ENCODE measurements at places on chromosomes 12 and 14.

DNA sequence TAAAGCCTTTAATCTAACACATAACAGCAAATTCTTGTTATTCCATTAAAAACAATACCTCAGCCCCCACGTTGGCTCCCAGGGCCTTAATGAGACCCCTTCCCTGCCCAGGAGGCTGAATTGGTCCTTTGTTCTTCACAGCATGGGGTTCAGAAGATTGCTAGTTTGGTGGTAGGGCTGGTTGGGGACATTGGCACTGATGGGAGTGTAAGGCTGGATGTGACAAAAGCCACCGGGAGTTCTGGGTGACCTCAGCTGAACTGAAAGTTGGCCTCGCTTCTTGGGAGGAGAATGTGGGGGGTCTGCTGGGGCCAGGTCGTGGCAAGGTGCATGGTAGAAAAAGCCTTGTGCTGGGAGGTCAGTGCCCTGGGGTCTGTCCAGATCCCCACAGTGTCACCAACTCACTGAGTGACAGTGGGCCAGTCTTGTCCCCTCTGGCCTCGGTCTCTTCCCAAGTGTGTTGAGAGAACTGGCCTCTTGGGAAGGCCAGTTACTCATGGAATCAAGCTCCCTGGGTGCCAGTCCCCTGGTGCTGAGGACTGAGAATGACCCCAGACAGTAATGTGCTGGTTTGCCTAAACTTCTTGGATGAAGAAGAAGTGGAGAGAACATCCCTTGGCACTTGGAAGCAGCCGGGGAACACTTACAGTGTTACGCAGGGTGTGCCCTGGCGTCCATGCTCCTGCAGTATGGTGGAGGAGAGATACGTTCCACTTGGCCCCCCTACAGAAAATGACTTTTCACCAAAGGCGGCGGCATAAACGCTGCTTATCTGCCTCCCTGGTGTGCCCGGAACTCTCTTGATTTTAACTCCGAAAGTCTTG, 283.7 kb upstream of the RTL1 start:
- no peak for DNase-seq

- DNase-seq = no peak
These were observed 268.7 kb downstream of the AEBP2 start for GRCh38 chr12:19707948-19708409.

GRCh38 chr12:55470088-55470829, at the start of gene OR6C70:
Gene OR6C70, minus strand, starts transcription at chr12:55470138. Its CDS starts 0 bp downstream, at chr12:55470138.
- no peak for DNase-seq

DNA sequence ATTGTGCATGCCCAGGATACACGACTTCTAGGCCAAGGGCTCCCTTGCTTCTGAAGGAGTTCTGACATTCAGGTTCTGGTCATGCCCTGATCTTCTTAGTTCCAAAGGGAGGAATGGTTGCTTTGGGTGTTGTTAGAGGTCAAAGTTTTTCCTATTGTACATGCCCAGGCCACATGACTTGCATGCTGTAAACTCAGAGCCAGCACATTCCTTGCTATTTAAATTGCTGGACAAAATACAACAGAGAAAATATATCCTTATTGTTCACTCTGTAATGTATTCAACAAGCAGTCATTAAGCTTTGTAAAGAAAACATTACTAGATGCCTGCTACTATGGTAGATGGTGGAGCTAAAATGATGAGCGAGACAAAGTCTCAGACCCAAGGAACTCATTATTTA, 71.2 kb upstream of the COCH start:
- no peak for DNase-seq

DNA sequence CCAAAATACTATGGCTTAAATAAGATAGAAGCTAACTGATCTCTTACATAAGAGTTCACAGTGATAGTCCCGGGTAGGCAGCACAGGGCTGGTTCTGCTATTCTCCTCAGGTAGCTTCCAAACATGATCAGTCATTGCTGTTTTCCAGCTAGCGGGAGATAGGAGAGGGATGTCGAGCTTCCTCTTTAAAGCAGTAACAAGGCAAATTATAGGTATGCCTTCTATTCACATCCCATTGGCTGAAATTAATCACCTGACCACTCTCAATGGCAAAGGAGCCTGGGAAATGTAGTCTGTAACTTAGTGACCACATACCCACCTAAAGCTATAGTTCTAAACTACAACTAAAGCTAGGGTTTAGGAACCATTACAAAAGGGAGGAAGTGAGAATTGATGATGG, 34.5 kb upstream of the VRK1 start:
- no peak for DNase-seq

- DNase-seq = peak; percentile 8
These were observed 40.3 kb downstream of the MAP1LC3B2 start for GRCh38 chr12:116599285-116600136.

DNA sequence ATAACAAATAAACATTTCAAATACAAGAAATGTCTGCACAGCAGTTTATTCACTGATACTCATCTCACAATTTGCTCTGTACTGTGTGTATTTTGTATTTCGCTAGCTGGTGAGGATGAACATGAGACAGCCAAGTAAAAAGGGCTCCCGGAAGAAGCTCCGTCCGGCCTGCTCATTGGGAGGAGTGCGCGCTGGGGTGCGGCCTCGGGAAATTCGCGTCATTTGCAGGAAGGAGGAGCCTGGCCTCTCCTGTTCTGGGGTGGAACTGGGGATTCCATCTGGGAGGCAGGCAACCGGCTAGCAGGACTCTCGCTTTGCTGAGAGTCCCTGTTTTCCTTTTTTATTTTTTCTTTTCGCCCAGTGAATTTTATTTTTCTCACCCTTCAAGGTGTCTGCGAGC, 368.4 kb upstream of the TMEM132C start:
- no peak for DNase-seq

DNA sequence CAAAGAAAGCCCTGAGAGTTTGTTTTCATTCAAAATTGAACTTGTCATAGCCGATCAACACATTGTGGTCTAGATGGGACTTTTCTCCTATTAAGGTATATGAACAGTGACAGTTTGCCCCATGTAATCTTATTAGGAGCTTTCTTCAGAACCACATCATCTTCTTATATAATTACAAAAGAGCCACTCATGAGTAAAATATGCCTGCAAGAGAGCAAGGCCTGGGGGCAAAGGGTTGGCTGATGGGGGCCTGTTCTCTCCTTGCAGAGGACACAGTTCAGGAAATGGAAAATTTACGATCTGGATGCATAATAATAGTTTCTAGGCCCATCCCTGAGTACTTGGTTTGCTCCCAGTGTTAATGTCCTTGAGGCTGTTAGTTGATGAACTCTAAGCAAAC, 87.8 kb downstream of the FLRT2 start:
- DNase-seq = no peak

- DNase-seq = no peak
These were observed 157.9 kb upstream of the GRIP1 start for GRCh38 chr12:66836623-66837310.

GRCh38 chr12:110742096-110742717, 484 bp downstream of the PPP1CC start:
- DNase-seq = no peak

DNA sequence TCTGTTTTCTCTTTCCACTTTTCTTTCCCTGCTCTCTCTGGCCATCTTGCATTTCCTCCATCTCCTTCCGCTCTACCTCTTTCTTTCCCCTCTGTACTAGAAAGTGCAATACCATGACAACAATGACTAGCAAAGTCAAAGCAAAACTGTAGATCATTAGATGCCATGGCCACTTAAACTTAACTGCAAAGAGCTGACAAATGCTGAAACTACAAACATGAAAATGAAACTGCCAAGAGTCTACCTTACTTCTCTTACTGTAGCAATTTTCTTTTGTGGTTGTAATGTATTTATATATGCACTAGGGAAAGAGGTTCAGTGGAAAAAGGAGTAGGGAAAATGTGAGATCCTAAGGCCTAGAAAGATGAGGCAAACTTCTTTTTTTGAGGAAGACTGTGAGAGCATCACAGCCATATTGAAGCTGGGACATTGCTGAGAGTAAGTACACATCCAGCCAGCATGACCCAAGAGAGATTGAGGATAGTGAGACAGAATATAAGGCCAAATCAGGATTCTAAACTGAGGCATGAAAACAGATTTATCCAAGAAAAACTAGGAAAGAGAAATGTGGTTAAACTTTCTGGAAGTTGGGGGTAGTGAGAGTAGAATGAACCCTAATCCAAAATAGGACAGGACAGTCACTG, 276.6 kb upstream of the NAV3 start:
- DNase-seq = no peak

DNA sequence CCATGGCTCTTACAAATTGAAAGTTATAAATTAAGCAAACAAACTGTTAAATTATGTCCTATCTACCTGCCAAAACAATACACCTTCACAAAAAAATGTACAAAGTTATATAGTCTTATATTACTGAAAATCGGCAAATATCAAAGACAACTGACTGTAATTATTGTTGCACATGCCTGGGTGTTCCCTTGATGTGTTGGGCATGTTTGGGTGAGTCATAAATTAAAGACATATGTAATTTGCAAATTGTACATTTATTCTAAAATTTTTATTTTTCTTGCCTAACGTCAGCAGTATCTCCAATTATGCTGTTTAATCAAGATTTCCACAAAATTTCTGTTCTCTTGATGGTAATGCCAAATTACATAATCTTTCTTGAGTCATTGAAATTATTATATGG, 22.0 kb upstream of the SEL1L start:
- no peak for DNase-seq

GRCh38 chr14:102903889-102904512, 18.5 kb upstream of the AMN start:
- no peak for DNase-seq

GRCh38 chr14:86973177-86973576, 1019.8 kb downstream of the GALC start:
- DNase-seq = no peak

DNA sequence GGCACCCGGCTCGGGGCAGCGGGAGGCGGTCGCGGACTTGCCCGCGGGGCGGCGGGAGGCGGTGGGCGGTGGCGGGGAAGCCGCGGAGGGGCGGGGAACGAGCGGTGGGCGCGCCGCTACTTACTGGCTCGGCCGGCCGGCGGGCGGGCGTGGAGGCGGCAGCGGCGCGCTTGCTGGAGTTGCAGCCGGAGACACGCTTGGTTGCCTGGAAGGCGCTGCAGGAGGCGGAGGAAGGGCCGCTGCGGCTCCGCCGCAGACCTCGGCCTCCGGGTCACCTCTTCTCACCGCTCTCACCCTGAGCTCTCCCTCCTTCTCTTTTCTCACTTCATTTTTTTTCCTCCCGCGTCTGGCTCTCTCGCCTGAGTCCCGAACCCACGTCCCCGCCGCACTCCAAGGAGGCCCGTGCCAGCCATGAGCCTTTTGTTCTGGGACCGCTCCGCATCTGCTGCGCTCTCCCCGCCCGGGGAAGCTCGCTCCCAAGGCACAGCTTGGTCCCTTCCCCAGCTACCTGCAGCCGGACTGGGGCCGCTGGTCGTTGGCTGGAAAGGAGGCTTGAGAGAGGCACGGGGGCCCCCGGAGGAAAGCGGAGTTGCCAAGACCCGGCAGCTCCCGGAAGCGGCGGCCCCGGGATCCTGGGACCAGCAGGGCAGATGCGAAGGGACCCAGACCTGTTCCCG, 592 bp upstream of the KCNK10 start:
- no peak for DNase-seq

DNA sequence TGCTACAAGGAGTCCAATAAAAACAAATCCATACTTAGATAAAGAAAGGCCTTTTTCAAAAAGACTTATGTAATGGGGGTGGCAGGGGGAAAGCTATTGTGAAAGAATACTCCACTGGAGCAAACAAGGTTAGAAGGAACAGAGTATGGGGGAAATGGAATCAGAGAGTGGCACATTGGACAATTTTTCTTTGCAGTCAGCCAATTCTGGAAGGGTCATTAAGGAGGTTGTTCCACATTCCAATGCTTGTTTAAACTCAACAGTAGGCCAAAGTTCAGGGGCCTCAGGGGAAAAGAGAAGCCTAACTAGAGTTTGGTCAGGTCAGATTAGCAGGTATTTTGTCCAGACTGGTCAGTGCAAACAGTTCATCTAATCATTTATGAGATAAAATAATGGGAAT, 105.2 kb upstream of the RESF1 start:
- DNase-seq = no peak

DNA sequence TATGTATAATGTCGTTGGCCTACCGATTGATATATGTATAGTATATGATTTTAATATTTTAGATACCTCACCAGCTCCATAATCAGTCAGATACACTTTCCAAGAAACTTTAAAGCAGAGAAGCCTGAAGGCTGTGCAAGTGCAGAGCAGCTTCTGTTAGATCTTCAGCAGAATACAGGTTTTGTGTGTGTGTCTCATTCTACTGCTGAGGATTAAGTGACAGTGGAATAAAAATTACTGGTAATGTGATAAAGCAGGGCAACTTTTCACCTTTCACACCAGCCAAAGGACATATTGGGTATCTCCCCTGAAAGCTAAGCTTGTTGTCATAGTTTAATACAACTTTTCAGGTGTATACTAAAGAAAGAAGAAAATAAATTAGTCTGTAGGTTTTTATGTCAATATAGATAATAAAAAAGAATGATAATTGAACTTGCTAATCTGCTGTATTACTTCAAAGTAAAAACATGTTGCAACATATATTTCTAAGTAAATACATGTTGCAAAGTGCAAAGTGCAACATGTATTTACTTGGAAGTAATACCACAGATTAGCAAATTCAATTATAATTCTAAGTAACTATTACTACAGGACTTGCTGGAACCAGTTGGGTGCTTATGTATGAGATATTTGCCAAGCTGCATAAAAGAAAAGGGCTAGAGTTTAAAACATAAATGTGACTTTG, 128.3 kb downstream of the SLC16A7 start:
- no peak for DNase-seq

GRCh38 chr12:80033448-80033847, 65.9 kb upstream of the OTOGL start:
- no peak for DNase-seq

DNA sequence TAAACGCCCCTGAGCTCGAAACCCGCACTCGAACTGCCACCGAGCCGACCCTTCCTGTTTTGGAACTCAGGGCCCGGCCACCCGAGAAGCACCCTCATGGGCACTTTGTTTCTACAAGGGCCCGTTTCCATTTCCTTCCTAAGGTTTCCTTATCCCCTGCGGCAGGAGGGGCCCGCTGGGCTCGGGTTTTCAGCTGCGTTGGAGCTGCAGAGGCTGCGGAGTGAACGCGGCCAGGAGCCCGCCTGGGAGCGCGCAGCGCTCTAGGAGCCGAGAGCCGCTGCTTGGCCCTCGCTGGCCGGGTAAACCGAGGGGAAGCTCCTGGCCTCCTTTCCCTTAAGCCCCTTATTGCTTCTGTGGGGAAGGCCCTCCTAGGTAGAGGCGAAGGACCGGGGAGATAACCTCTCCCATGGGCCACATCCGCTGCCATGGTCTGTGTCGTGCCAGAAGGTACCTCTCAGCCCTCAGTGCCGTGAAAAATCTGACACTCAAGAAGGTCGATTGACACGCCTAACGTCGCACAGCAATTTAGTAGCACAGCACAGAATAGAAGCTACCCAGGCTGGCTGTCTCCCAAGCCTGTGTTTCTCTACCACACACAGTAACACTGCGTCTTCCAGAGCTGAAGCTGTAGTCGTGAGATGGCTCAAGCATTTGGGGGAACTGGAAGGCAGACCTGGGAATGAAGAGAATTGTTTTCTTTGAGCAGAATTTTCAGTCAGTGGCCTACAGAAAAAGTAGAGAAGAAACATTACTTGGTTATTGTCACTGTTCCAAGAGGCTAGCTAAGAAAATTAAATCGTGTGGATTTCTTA, 12.9 kb upstream of the CALM1 start:
- DNase-seq = peak; percentile 57
